Stimulated activated CD4-positive, alpha-beta T cell treated with anti-CD3 and anti-CD28 coated beads, Interleukin-1b, Interleukin-23, amount 100 ng/mL, for 1 hour (primary cell): ENCODE measurements at places on chromosomes 5 and 9.

GRCh38 chr5:179832039-179832745 lies 11.5 kb downstream of the SQSTM1 start:
- no peak for DNase-seq

DNA sequence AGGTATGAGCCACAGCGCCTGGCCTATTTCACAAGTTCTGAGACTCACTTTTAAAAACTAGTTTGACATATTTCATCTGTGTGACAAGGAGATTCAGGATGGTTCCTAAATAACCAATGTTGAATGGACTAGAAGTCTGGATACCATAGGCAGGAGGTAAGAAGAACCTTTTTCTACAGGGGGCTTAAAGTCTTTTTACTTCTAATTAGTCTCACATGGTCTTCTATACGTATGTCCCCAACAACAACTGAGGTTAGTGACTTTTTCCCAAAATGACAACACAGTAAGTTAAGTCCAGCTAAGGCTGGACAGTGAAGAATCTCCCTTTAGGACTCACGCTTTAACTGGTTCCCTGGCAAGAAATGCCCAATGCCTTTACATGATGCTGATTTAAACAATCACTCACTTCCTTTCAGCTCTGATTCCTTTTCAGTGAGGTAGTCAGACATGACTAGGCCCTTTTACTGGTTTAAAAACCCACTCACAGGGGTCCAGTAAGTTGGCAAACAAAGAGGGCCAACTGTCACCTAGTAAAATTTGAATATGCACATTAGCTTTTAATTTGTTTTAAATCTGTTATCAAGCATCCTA lies 12.1 kb upstream of the HAUS6 start:
- DNase-seq = no peak

- DNase-seq = no peak
Measured at GRCh38 chr5:159550951-159551350, 220.7 kb upstream of the IL12B start.

DNA sequence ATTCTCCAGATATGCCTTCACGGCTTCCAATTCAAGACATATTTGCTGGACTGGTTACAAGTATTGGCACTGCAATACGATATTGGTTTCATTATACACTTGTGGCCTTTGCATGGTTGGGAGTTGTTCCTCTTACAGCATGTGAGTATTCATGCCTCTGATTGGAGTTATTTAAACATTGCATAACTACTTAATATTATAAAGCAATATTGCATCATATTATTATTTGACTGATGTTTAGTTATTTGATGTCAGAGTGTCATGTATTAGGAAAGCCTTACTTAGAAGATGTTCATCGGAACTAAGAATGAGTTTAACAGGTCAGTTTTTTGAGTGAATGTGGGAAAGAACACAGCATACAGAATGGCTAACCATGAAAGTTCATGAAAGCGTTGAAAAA lies 28.3 kb downstream of the MARCHF6 start:
- no peak for DNase-seq

GRCh38 chr5:161547738-161548486 lies 1.4 kb upstream of the GABRB2 start:
- DNase-seq = no peak

- DNase-seq = no peak
Measured at GRCh38 chr5:158383486-158383885, 524.5 kb upstream of the CLINT1 start.

DNA sequence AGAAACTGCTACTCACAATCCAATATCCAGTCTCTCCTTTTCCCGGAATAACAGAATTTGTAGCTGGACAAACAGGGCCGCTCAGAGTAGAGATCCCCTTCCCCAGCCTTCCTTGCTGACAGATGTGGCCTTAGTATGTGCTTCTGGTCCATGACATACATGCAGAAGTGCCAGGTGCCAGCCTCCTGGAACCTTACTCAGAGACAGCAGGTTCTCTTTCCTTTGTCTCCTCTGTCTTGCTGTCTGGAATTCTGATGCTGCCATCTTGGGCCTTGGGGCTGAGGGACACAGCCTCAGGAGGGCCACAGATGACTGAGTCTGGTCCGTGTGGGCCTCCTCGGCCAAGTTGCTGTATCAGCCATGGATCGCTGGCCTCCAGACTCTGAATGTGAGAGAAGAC lies 210.1 kb downstream of the PAX5 start:
- no peak for DNase-seq

GRCh38 chr5:33223563-33224284 lies 217.0 kb upstream of the TARS1 start:
- no peak for DNase-seq

DNA sequence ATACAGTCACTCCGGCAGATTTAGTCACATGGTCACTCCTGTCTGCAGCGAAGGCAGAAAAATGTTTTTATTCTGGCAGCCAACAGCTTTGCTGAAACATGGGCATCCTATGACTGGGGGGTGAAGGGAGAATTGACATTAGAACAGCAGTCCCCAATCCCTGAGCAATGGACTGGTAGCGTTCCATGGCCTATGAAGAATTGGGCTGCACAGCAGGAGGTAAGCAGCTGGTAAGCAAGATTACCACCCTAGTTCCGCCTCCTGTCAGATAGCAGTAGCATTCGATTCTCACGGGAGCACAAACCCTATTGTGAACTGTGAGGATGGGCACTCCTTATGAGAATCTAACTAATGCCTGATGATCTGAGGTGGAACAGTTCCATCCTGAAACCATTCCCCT lies 93.1 kb upstream of the FTMT start:
- no peak for DNase-seq
